Astrocyte of the spinal cord (primary cell): ENCODE measurements at places on chromosomes 11 and 22.

- no peak for DNase-seq
Measured at GRCh38 chr11:18548001-18548400, 21.3 kb upstream of the TSG101 start.

DNA sequence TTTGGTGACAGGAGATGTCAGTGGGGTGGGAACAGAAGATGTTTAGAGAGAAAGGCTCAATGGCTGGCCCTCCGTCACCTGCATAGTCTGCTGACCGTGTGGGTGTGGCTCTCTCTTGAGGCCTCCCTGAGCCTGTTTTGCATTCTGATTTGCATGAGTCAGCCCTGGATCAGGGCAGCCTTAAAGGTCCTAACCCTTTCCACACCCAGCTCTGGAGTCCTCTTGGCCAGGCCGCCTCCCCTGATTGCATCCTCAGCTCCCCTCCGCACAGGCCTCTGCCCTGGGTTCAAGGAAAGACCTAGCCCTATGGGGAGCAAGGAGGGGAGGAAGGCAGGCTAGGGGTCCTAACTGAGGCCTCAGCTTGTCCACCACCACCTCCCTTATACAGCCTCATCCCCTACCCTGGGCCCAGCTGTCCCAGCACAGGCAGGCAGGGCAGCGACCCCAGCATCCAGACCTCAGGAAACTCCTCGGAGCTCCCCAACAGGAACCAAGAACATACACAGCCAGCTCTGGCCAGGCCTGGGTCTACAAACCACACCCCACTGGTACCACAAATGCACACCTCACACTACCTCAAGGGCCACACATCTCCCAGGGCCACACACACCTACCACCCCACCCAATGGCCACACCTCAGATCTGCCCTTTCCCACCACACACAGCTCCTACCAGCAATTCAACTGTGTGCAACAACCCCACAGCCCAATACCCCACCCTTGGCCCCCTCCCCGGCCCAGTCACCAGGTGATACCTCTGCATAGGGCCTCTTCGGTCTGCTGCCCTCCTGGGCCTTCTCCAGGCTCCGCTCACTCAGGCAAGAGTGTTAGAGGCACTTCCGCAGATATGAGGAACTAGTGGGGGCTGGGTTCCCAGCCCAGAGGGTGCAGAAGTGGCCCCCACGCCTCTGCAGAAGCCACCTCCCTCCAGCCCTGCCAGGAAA, 13.7 kb downstream of the ARAP1 start:
- DNase-seq, result no peak

- DNase-seq, result no peak
Measured at GRCh38 chr11:83195143-83195466, 1.6 kb downstream of the ANKRD42 start.

DNA sequence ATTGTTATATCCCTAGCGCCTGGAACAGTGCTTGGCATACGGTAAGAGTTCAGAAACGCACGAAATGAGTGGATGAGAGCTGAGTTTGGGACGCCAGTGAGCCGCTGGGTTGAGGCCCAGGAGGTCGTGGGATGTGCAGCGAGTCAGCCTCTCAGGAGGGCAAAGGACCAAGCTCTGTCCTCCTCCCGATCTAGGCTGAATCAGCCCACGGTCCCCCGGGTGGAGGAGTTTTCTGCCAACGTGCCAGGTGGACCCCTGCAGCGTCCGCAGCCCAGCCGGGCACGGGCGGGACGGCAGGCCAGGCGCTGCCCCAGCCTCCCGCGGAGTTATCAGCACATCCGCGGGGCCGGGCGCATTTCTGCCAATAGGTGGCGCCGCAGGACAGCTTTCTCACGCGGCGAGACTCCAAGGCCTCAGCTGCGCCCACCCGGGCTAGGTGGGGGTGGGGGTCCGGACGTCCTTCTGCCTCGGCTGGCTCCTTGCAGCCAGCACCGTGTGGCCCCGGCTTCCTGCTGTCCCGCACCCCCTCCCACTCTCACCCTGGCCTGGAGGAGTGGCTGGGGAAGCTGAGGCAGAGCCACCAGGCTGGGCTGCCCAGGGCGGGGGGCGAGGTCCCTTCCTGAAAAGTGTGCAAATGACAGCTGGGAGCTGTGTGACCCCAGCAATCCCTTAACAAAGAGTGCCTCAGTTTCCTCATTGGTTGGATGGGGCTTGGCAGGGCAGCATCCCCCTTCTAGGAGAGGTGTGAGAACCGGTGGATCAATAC, 2.2 kb upstream of the RPS19BP1 start:
- DNase-seq, result peak; percentile 64

- DNase-seq, result no peak
Measured at GRCh38 chr22:23845265-23846080, 6.7 kb upstream of the DERL3 start.

DNA sequence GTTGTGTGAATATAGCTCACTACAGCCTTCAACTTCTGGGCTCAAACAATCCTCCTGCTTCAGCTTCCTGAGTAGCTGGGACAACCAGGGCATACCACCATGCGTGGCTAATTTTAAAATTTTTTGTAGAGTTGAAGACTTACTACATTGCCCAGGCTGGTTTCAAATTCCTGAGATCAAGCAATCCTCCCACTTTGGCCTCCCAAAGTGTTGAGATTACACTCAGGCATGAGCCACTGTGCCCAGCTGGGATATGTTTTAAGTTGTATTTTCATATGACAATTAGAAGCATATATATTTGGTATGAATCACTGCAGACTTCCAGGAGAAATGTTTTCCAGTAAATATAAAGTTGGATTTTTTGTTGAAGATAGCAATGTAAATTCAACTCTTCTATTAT, 15.4 kb downstream of the DDX10 start:
- no peak for DNase-seq

DNA sequence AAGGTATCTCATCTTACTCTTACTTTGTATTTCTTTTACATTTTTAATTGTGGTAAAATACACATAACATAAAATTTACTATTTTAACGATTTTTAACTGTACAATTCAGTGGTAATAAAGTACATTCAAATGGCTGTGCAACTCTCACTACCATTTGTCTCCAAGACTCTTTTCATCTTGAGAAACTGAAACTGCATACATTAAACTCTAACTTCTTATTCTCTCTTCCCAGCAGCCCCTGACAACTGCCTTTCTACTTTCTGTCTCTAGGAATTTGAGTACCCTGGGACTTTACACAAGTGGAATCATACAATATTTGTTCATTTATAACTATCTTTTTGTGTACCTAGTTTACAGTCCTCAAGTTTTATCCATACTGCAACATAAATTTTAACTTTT, 725.8 kb upstream of the KIRREL3 start:
- DNase-seq, result no peak

- peak; percentile 29 for DNase-seq
Measured at GRCh38 chr11:65352783-65353182, 1.8 kb upstream of the TIGD3 start.
